WERI-Rb-1 (cell line): ENCODE measurements at places on chromosomes 6 and 20.
A peak's percentile ranks its signal among the peaks of the same experiment; 100 is the strongest.

GRCh38 chr6:111894951-111895350, 21.7 kb upstream of the FYN start:
- no peak for DNase-seq

DNA sequence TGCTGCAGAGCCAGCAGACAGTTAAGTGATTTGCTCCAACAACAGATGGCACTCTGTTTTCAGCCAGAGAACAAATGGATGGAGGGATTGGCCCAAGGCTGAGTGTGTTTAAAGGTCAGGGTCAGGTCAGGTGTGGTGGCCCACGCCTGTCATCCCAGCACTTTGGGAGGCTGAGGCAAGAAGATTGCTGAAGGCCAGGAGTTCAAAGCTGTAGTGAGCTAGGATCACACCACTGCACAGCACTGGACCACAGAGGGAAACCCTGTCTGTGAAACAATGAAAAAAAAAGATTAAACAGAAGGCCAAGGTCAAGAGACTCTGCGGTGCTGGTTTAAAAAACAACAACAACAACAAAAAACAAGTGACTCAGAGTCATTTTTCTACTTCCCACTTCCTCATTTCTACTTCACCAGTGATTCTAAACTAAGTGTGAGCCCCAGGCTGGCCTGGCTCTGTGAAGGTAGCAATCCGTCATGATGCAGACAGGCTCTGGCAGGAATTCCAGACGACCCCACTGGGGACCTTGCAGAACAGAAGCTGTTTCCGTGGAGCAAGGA, 42.5 kb upstream of the ARMC2 start:
- DNase-seq = peak; percentile 58

DNA sequence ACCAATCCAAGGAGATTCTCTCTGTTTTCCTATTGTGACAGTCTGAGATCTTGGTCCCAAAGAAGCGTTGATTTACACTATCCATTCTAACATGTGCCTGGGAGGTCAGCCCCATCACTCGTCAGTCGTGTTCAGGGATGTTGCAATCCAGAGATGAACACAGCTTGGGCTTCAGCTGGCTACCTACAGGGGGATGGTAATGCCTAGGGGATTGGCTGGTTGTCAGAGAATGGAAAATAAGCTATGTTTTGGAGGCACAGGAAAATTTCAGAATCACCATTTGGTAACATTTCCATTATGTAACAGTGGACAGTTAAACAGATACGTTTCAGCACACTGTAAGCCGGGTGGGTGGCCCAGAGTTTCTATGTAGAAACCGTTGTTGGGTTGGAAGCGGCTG, 147.1 kb upstream of the RALGAPA2 start:
- no peak for DNase-seq

- DNase-seq = no peak
Measured at GRCh38 chr6:90319979-90320685, 23.5 kb upstream of the BACH2 start.

DNA sequence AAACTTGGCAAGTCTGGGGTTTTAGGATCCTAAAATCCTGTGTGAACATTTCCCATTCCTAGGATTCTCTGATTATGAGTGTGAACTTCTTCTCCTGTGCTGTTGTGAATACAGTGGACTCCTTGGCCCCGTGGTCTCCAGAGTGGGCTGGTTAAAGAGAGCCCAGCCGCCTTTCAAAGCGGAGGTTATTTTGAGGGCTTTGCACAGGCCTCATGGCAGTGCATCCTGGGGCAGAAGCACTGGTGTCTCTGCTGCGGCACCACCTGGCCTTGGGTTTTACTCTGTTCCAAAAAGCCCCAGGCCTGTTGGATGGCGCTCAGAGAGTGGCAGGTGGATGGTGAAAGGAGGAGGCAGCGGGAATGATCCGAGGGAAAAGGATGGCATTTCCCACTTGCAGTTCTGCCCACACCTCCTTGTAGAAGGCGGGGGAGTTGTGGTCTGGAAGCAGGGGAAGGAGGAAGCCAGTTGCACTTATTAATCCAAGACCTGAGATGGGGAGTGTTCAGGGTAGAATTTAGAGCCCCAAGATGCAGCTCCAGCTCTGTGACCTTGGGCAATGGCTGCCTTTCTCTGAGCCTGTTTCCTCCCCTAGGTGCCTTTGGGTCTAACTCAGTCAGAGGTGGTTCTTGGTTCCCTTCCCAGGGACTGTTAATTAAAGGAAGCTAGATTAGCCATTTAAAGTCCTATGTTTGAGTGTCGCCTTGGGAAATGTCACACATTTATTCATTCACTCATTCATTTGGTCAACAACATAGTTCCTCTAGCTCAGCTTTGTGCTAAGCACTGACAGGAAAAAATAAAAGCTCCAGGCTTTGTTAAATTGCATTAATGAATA, 22.4 kb downstream of the MMP24 start:
- DNase-seq = no peak

GRCh38 chr6:39313526-39314272, 520 bp downstream of the KCNK17 start:
- no peak for DNase-seq

- DNase-seq = no peak
Measured at GRCh38 chr6:56604186-56604585, 38.5 kb downstream of the DST start.

- no peak for DNase-seq
Measured at GRCh38 chr6:153778216-153778615, 260.8 kb upstream of the OPRM1 start.

- DNase-seq = no peak
Measured at GRCh38 chr6:63640062-63640461, 4.5 kb downstream of the PHF3 start.

DNA sequence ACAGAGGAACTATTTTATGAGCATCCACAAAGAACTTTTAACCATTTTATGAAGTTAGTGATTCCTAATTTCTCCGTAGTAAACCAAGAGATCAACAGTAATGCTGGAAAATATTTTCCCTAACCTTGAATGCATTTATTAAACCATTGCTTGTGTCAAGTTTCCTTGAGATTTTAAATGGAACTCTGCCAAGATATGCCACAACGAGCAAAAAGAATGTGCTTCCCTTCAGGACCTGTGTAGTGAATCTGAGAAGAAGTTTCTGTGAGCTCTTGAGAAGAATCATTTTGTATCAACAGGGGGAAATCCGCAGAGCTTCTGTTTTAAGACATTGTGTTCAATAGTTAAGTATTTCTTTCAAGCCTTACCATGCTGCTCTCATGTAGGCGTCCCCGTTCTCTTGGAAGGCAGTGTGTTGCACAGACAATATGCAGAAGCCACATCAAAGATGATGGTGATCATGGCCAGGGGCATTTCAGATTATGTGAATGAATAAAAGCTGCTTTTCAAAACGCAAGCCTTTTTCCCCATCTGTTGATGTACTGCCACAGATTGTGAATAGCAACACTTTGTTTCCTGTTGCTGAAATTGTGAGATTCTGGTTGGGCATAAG, 439.8 kb downstream of the BMP2 start:
- DNase-seq = no peak
